ENCODE measurements at places on chromosomes 16 and 17.

DNA sequence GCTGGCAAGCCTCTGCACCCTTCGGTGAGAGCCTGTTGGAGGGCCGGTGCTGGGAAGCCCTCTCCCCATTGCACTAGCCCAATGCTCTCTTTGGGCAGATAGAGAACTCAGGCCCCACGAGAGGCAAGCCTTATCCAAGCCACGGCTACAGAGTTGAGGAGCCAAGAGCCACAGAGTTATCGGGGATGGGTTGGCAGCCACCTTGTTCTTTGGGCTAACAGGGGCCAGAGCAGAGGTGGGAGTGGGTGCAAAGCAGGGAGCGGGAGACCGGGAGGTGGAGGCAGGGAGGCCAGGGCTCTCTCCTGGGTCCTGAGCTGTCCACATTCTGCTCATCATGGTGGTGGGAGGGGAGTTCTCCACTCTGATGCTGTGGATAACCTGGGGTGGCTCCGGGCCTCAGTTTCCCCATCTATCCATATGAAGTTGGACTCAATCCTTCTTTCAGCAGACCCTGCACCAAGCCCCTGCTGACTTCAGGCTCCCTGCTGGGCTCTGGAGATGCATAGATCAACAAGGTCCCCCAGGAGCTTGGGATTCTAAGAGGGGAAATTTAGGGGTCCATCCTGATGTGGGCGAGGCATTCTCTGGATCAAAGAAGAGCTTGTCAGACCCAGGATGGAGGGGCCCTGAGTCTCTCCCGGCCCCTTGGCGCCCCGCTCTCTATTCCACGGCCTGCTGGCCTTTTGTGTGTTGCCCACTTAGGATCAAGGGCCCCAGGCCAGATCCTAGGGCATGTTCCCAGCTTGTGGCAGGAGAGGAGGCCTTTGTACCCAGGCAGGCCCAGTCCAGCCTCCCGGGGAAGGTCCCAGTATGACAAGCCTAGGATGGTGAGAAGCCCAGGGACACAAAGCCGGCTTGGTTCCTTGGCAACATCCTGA, 557 bp upstream of the CX3CL1 start:
- no peak for DNase-seq

DNA sequence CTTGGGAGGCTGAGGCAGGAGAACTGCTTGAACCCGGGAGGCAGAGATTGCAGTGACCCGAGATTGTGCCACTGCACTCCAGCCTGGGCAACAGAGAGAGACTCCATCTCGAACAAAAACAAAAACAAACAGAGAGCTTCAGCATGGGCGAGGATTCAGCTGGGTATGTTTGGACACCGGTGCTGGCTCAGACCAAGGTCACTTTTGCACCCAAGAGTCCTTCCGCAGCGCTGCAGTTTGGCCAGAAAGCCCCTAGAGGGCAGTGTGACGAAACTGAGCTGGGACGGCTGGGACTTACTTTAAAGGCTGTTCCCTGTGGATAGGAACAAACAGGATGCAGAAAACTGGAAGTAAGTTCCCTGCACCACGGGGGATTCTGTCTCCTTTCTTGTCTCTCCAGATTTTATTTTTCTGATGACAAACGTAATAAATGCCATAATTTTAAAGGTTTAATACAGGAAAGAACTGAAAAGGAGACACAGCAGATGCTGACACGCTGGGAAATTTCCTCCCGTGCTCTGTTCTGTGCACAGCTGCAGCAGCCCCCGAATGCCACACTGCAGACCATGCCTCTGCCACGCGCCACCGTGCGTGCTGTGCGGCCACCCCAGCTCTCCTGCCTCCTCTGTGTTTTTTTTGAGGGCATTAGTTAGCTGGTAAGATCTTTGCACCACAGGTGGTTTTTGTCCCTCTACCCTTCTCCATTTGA, 25.2 kb upstream of the USP36 start:
- DNase-seq = peak; percentile 64

DNA sequence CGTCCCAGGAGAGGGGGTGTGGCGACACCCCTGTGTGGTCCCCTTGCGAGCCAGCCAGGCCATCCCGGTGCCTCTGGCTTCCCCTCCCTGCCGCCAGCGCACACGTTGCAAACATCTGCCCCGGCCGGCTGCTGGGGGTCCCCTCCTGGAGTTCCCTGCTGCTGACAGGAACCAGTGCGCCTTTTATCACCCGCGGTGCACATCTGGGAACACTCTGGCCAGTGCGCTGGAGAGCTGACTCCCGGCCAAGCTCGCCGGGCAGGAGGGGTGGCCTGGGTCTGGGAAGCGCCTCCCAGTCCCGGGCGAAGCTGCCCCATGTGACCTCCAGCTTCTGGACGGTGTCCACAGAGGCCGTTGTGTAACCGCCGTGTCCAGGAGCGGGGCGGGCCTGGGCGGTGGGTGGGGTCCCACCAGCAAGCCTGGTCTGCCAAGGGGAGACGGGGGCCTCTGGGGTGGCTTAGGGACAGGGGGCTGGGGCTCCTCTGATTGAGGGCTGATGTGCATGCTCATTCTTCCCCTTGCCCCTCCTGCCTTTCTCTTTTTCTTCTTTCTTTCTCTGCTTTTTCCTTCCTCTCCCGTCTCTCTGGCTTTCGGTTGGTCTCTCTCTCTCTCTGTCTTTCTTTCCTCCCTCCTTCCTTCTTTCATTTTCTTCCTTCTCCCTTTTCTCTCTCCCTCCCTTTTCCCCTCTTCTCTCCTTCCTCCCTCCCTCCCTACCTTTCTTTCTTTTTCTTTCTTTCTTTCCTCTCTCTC, 25.2 kb upstream of the CIBAR2 start:
- DNase-seq = peak; percentile 36

- DNase-seq = peak; percentile 74
These were observed 208.2 kb downstream of the FTO start for GRCh38 chr16:53912155-53912554.

DNA sequence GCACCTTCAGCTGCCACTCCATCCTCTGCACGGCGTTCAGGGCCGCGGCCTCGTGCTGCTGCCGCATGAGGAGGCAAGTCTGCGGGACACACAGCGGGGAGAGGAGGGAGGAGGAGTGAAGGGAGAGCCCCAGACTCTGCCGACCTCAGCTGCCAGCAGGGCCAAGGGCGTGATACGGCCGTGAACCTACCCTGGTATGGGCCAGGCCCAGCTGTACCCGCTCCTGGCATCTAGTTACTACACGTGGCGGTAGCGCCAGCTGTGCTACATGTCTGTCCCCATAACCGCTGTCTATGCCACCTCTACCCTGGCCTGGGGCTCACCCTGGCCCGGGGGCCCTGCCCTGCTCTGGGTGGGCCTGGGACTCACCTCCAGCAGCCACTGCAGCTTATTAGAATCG, 51.1 kb downstream of the ZNF778 start:
- DNase-seq = no peak

DNA sequence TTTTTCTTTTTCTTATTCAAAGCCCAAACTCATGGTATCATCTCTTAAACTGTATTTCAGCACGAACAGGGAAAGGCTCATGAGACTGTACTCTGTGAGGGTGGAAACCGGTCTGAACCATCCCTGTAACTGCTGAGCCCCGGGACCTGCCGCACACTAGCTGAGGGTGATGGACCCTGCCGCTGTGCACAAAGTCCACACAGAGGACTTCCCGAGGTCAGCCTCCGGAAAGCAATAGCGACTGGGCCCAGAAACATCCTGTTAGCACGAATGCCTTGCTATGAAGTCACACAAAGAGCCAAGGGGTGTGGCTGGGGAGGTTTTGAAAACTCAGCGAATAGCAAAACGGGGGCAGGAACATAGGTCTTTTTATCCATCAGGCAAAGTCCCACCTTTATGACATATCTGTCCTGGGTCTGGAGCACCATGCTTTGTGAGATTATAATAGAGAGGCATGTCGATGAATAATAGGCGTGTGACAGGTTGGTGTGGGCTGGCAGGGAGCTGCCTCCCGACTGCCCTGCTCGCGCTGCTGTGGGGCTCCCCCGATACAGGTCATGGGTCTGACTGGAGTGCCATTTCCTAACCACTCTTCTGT, 33.4 kb downstream of the CDK5R1 start:
- DNase-seq = no peak

DNA sequence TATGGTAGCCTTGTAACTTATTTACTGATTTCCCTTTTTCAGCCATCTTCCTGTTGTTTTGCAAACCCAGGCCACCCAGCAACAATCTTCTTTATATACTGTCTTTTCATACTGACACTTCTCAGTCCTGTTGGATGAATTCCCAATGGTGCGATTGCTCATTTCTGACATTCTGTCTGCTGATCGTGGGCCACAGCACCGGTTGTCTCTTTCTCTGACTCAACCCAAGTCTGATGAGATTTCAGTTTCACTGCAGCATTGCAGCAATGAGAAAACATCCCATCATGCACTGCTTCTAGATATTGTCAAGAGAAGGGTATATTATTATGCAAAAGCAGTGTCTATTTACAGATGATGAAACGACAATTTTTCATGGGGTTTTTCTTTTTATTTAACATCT, 349.2 kb upstream of the HSBP1 start:
- DNase-seq = no peak

- DNase-seq = peak; percentile 33
These were observed 66.9 kb upstream of the N4BP1 start for GRCh38 chr16:48676836-48677235.

DNA sequence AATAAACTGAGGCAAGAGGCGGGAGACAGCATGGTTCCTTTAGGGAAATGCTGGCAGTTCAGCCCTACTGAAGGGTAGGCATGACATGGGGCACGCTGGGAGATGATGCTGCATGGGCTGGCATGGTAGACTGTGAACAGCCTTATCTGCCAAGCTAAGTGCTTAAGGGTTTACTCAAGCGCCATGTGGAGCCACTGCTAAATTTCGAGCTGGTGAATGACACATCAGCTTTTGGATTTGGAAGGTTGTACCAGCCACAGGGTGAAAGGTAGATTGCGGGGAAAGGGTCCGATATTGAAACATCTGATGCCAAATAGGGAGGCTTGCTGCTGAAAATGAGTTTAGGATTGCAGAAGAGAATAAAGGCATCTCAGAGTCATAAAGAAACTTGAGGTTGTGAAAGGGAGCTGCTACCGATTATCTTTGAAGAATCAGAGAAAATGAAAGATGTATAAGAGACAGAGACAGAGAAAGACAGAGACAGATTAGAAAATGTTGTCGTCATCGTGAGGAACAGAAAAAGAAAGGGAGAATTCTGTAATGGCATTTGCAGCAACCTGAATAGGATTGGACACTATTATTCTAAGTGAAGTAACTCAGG, 16.3 kb downstream of the PIK3R5 start:
- DNase-seq = no peak

Data from RWPE1 (cell line).